ENCODE measurements at places on chromosomes 5 and 9.

- DNase-seq = no peak
Observed at GRCh38 chr5:160427607-160428006, 6.0 kb downstream of the PTTG1 start.

DNA sequence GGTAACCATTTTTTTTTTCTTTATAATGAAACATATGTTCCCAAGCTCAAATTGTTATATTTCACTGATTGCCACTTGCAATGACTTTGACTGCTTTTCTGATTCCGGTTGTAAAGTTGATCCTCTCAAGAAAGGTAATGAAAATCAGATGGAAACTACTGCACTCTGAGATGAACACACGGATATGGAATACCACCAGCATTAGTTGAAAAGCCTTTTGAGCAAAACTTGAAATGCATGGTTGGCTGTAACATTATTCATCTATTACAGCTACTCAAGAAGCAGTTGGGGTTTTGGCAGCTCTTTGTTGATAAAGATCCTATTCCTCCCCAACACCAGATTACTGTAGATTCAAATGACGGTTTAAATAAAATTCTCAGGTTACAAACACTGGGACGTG, 591.6 kb upstream of the DMAC1 start:
- no peak for DNase-seq

DNA sequence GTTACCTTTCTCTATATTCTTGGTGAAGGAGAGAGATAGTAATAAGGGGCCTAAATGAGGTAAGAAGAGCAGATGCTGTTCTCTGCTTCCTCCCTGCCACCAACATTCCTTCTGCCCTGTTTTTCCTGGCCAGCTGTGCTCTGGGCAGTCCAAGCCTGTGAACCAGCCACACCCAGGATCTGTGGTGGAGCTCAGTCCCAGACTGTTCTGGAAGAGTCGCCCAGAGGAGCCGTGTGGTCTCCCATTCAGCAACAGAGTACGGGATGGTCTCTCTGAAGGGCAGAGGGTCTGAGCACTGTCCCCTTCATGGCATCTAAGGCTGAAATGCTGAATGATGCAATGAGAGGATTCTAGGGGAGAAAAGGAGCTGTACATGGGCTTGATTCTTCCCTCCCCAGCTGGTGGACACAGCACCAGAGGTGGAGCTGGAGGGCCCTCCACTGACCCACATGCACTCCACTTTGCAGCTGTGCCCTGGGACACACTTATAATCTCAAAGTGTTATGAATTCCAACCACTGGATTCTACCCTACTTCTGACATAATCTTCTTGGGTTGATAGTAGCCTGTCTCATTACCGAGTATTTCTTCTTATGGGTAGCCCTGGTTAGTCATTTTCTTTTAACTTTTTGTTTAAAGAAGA, 70.8 kb upstream of the RPS23 start:
- no peak for DNase-seq

DNA sequence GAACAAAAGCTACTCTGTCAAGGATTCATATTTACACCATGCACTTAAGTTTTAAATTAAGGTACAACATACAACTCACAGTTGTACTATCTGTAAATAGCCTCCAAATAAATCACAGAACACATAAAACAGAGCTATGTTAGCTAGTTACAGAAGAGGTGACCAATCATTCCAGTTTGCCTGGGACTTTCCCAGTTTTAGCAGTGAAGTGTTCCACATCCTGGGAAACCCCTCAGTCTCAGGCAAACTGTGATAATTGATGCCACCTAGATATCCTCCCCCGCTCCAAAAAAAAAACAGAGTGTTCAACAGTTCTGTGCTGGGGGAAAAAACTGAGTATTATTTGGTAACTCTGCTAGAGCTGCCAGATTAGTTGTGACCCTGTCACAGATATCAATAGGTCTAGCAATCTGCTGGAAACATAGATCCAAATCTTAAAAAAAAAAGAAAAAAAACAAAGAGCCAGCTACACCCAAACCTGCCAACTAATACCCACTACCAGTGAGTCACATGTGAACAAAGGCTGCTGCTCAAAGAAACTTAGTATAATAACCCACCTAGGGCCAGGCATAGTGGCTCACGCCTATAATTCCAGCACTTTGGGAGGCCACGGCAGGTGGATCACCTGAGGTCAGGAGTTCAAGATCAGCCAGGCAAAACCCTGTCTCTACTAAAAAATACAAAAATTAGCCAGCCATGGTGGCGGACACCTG, 5.7 kb downstream of the TBCA start:
- DNase-seq = no peak

- no peak for DNase-seq
Observed at GRCh38 chr9:98087420-98088354, 31.2 kb downstream of the NANS start.

- DNase-seq = no peak
Observed at GRCh38 chr5:13821366-13821765, 123.1 kb downstream of the DNAH5 start.

DNA sequence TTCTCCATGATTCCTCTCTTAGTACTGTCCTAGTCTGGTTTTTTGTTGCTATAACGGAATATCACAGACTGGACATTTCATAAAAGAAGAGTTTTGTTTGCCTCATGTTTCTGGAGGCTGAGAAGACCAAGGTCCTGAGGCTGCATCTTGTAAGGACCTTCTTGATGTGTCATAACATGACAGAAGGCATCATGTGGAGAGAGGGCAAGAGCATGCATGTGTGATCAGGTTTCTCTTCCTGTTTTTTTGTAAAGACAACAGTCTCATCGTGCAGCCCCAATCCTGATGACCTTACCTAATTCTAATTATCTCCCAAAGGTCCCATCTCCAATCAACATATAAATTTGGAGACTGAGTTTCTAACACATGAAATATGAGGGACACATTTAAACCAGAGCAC, 108.4 kb downstream of the MSX2 start:
- no peak for DNase-seq

DNA sequence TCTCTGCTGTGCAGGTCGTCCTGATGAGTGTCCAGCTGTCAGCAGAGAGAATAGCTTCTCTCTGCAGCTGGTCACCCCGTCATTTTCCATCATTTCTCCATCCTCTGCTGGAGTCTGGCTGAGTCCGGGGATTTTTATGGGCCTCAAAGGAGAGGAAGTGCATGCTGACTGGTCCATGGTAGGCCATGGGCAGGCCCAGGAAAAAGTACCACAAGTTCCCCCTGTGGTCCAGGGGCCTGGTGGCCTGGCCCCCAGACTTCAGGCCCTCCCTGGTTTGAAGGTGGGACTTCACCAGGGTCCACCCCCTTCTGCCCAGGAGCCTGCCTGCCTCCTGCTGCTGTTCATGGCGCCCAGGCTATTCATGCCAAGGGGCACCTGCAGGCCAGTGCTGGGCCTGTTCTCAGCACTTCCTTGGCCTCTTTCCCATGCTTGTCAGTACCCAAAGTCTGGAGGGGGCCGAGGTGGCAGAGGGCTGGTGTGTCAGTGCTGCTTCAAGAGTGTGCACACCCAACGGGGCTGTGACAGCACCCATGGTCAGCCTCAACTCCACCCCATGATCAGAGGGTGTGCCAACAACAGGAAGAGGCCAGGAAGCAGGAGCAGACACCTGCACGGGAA, 7.3 kb upstream of the MTMR12 start:
- no peak for DNase-seq

GRCh38 chr5:19169426-19169825, 818.6 kb downstream of the CDH18 start:
- DNase-seq = no peak

- DNase-seq = no peak
Observed at GRCh38 chr5:167905919-167906853, 385.3 kb upstream of the WWC1 start.

DNA sequence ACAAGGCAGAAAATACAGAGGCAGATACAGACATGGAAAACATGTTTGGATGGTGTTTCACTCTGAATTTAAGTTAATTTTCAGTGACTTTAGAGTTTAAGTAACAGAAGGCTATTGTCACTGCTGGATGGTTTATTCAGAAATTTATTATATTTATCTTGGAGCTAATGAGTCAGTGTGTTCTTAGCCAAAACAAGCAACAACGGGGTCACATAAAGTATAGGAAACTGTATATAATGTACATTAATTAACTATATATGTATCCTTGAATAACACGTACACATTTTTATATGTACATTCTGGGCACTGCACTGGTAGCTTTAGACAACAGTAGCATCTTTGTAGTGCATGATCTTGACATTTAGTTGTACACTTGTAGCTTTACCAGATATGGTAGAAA, 30.7 kb downstream of the CYLC2 start:
- DNase-seq = no peak

DNA sequence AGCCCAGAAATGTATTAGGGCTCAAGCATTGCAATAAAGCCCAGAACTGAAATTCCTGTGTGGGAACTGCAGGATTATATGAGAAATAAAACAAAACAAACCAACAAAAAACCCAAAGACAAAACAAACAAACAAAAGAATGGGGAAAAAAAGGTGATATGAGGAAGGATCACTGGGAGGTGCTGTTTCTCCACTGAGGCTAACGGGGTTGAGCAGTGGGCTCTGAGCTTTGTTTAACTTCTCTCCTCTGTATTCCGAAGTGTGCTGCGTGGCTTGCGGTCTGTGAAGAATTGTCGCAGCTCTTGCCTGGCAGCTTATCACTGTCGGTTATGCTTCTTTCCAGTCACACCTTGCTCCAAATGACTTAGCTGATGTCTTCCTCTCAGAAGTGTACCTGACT, 106.3 kb downstream of the TENT4A start:
- DNase-seq = no peak

GRCh38 chr9:108272349-108272899, 583.4 kb downstream of the ACTL7B start:
- no peak for DNase-seq

DNA sequence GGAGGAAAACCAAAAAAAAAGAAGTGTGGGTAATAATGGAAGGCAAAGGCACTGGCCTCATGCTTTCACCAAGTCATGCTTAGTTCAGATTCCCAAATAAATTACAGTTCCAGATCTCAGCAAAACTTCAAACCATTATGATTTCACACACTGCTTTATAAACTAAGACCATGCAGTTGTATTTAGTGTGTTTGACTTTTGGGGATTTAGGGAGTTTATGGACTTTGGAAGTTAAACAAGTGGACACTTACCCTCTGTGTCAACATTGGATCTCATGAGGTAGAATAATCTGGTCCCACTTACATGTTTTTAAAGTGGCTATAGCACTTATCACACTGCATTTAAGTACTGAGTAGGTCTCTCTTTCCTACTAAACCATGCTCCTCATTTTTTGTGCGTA, 3.7 kb downstream of the DNAJC25 start:
- no peak for DNase-seq

- no peak for DNase-seq
Observed at GRCh38 chr9:74577956-74578355, 80.8 kb downstream of the RORB start.

- no peak for DNase-seq
Observed at GRCh38 chr5:168879331-168879730, 300.2 kb upstream of the PANK3 start.

DNA sequence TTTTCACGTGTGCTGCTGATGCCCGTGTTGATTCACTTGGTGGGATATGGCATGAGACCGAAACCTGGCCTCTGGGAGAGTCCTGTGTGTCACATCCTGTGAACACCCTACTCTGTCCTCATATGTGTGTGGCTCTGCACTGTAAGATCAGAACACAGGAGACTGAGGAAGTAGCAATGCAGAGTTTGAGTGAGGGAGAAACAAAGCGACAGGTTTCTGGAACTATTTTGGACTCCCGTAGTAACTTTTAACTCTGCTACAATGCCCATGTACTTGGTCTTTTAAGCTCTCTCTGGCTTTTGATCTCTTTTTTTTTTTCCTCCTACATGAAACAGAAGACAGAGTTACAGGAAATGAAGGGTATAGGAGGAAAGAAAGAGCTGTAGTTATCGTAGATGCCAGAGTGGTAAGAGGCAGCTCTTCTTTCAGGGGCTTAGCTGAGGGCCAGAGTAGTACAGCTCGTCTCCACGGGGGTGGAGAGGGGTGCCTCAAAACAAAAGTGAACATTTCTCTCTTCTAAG, 26.6 kb downstream of the GRAMD2B start:
- DNase-seq = peak; percentile 17

- DNase-seq = no peak
Observed at GRCh38 chr5:25190521-25191000, 545.8 kb upstream of the CDH10 start.

DNA sequence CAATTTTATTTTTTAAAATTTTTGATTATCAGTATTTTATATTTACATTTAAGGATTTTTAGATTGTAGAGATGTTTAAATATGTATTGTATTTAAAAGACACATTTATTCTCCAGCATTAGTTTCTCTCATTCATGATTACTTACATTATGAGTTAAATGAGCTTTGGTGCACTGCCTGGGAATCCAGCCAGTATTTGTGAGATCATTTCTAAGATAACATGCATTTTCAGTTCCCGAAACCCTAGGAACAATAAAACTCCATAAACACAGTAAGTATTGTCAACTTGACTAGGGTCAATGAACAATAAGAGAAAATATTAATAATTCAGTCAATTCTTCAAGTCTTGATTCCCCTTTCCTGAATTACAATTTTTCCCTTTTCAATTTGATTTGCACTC, 403.3 kb downstream of the PLK2 start:
- no peak for DNase-seq

GRCh38 chr5:139210585-139210984, 12.4 kb upstream of the SIL1 start:
- no peak for DNase-seq

DNA sequence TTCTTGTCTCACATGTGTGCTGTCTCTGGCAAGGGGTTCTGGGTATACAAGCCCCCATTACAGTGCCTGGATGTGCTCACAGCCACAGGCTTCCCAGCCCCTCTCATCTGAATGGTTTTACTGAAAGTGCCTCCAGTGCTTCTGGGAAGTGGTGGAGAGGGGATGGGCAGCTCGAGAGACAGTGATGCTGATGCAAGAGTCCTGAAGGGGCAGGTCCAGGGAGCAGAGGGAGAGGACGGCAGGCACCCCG, 93.5 kb downstream of the PHF2 start:
- DNase-seq = no peak

DNA sequence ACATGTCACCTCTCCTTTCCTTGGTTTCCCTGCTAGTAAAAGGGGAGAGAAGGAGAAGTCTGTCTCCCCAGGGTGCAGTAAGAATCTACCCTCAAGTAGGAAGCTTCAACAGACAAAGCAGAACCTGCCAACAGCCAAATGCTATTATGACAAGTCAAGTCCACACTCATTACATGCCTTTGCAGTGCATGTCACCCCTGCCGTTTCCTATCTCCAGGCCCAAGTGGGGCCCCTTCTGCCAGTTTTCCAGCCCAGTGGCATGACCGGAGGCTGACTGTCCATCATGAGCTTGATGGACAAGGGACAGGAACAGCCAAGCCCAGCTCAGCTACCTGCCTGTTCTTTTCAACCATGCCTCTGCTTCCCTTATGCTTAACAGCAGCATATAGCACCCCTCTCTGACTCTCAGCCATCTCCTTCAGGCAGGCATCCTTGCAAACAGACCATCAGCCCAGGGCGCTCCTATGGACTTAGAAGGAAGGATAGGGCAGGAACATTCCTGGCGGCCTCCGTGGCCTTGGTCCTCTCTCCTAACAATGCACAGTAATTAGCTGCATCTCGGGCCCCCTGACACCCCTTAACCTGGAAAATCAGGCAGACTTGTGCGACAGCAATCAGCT, 107.2 kb upstream of the RAD23B start:
- no peak for DNase-seq

DNA sequence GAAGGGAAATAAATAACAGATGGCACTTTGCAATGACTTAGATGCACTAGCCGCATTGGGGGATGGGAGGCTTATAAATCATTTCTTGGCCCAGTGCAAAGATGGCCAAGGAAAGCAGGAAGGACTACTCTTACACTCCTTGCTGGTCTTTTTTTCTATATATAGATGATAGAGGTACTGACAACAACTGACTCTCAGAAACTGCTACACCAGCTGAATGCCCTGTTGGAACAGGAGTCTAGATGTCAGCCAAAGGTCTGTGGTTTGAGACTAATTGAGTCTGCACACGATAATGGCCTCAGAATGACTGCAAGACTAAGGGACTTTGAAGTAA, 1.7 kb downstream of the CCNG1 start:
- DNase-seq = no peak

All from T-helper 9 cell (primary cell).